NCI-H187 treated with DMSO at 0.1 percent for 48 hours (cell line): ENCODE measurements at places on chromosomes 3 and 15.

DNA sequence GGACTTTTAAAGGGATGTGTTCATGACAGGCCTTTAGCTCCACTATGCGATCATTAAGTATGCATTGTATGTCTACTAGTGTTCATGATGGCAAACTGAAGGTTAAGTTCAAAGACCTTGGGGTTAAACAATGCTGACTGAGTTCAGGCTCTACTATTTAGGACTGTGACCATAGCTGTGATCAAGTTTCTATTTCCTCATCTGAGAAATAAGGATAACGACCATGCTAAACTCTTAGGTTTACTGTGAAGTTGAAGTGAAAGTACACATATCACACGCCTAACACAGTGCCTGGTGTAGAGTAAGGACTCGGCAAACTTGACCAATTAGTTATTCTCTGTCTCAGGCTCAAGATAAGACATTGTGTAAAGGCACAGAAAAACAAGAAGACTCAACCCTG, 243.2 kb downstream of the MBNL1 start:
- no peak for DNase-seq

DNA sequence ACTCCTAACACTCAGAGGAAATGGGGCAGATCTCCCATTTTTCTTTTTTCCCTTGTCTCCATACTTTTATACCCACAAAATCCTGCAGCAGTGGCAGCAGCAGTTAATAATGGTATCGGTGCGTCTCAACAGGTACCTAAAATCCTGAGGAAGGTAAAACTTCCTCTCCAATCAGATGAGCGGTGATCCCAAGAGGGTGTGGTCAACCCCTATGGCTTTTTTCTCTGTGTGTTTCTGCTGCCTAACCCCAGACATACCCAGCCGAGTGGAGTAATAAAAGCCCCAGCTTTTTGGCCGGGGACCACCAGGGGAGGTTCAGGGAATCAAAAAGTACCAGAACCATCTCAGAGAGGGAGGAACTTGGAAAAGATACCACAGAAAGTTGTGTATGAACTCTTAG, 9.1 kb downstream of the GK5 start:
- no peak for DNase-seq

GRCh38 chr3:4976109-4976508, 3.1 kb upstream of the BHLHE40 start:
- no peak for DNase-seq

DNA sequence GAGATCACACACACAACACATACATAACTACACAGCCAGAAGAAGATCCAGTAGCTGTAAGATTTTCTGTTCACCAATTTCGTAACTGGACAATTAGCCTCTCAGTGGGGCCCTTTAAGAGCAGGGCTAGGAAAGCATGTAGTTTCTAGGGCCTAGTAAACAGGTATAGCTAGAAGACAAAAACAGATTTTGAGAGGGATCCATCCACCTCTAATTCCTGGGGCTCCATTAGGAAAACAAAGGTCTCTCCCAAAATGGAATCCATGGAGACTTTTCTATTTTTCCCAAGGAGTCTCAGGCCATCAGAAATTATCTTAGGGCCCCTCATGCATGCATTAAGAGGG, 10.5 kb downstream of the KIF15 start:
- DNase-seq: no peak
